ENCODE measurements at places on chromosomes 12 and 14.

- no peak for DNase-seq
Measured at GRCh38 chr12:6391013-6391412, 7.1 kb downstream of the LTBR start.

DNA sequence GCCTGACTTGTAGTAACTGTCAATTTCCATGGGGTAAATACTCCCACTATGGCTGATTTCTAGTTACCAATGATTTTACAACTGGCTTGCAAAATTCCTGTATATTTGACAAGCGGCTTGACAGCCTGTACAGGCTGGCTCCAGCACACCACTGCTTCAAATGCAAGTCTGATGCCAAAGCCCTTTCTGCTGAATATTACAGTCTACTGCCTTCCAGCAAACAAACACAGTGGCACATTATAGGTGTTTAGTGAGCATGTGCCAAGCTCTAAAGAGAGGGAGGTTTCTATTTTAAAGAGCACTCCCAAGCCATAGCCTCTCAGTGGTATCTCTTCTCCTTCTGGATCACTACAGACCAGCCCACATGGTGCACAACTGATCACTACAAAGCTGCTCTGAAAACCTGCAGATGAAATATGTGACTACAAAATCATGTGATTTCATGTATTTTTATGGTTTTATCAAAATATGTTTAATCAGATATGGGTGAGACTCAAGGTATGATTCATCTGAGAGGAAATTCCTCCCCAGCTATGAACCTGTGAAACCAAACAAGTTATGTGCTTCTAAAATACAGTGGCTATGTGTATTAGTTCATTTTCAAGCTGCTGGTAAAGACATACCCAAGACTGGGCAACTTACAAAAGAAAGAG lies 101.5 kb downstream of the RPAP3 start:
- no peak for DNase-seq

DNA sequence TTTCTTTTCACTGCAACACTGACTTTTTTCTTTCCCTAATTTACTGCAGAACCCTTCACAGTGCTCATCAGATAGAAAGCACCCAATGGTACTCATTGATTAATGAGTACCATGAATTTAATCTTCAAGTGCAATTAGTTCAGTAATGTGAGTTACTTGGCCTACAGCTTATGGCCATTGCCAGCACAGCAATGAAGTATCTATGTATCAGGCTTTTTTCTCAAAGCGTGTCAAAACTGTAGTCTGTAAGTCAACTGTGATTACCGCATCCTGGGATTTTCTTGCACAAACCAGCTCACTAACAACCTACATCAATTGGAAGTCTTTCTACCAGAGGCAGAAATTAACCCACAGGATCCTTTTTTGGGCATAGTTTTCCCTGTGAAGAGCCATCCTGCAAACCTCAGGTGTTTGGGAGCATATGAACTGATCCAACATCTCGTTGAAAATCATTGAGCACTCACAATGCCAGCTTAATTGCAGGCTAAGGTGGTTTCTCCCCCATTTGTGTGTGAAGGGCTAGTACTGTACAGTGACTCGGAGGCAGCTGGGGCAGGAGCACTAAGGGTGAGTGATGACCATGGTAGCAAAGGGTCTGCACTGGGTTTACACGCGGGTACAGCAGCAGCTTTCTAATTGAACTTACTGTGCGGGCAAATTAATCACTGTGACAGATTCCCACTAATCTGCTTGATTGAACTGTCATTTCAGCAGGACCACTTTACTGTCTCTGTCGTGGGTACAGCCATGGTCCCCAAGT lies 619.3 kb downstream of the SNAPC1 start:
- peak; percentile 28 for DNase-seq

- DNase-seq = no peak
Measured at GRCh38 chr14:55546212-55546874, 33.7 kb upstream of the KTN1 start.

DNA sequence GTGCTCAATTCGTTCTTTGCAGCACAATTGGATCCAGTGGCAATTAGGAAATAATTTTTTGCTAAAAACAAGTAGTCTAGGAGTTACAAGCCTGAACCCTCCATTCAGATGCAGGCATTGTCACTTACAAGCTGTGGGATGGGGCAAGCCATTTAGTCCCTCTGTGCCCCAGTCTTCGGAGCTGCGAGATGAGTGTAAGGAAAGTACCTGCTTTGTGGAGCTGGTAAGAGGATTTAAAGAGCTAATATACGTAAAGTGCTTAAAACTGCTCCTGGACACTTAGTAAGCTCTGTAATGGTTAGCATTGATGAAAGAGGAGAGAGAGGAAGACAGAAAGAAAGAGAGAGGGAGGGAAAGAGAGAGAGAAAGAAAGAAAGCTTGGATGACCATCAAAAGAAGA lies 112.5 kb downstream of the LGMN start:
- DNase-seq = no peak

- no peak for DNase-seq
Measured at GRCh38 chr14:101953151-101953550, 11.2 kb upstream of the DYNC1H1 start.

DNA sequence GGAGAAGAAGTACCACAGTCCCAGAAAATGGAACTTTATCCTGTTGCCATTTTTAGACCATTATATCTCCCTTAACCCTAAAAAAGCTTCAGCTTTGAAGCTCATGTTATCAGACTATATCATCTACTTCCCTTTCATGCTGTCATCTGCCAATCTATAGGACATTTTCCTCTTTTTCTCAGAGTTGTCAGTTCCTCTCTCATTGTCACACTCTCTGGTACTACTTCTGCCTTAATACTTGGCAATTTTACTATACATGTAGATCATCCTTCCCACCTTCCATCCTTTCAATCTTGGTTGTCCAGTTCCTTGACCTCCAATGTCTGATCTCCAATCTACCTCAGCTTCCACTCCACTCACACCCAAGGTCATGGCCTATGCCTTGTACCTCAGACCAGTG lies 57.4 kb downstream of the SLC15A5 start:
- no peak for DNase-seq

GRCh38 chr14:22656945-22657731 lies 13.0 kb upstream of the OR6J1 start:
- no peak for DNase-seq

- DNase-seq = no peak
Measured at GRCh38 chr12:43028826-43029225, 439.3 kb upstream of the PRICKLE1 start.

- no peak for DNase-seq
Measured at GRCh38 chr14:23033801-23034497, 751 bp downstream of the PSMB5 start.

GRCh38 chr14:99081880-99082279 lies 190.1 kb downstream of the BCL11B start:
- DNase-seq = no peak

DNA sequence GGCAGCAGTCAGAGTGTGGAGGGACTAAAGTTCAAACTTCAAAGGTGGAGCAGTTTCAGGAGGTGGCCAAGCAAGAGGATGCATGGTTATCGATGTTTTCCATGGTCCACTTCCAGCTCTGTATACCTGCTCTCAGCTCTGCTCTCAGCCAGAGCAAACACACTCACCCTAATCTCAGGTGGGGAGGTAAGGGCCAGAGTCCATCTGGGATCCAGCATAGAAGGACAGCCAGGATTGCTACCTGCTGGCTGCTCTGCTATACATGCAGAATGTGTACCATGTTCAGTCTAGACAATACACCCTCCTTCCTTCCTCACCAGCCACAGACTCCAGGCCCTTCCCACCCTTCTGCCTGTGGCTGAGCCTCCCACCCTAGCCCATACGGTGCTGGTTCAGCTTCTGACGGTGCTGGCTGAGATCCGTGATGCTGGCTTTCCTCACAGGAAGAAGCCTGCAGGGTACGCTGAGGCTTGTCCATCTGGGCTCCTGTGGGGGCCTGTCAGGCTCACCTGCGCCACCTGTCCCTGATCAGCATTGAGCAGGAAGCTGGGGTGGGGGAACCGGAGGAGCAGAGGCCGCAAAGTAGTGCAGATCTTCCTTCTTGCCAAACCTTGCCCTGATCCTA lies 2.4 kb downstream of the CBLN3 start:
- DNase-seq = no peak

DNA sequence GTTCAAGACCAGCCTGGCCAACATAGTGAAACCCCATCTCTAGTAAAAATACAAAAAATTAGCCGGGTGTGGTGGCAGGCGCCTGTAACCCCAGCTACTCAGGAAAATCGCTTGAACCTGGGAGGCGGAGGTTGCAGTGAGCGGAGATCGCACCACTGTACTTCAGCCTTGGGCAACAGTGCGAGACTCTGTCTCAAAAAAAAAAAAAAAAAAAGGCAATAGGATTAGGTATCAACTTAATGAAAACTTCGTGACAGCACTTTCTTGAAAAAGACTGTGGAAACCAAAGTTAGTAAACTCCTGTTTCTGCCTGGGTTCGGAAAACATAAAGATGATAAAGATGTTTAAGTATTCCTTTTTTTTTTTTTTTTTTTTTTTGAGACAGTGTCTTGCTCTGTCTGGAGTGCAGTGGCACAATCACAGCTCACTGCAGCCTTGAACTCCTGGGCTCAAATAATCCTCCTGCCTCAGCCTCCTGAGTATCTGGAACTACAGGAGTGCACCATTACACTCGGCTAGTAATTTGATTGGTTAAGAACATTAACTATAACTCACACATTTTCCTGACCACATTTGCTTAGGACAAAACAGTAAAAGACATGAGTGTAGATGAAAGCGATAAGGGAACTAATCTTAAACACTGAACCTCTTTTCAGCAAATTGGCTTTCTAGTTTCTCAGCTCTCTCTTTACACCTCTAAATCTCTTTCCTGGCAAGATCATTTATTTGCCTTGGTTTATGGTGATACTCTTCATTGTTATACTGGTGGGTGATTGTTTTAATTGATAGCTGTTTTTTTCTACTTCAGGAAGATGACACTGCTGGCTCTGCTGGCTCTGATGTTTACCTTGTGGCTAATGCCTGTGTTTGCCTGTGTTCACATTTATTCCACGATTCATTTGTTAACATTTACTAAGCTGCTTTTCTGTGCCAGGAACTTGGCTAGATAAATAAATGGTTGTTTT lies 15.8 kb downstream of the HIF1A start:
- no peak for DNase-seq
